HEK293T (cell line): ENCODE measurements at places on chromosomes 4 and X.

DNA sequence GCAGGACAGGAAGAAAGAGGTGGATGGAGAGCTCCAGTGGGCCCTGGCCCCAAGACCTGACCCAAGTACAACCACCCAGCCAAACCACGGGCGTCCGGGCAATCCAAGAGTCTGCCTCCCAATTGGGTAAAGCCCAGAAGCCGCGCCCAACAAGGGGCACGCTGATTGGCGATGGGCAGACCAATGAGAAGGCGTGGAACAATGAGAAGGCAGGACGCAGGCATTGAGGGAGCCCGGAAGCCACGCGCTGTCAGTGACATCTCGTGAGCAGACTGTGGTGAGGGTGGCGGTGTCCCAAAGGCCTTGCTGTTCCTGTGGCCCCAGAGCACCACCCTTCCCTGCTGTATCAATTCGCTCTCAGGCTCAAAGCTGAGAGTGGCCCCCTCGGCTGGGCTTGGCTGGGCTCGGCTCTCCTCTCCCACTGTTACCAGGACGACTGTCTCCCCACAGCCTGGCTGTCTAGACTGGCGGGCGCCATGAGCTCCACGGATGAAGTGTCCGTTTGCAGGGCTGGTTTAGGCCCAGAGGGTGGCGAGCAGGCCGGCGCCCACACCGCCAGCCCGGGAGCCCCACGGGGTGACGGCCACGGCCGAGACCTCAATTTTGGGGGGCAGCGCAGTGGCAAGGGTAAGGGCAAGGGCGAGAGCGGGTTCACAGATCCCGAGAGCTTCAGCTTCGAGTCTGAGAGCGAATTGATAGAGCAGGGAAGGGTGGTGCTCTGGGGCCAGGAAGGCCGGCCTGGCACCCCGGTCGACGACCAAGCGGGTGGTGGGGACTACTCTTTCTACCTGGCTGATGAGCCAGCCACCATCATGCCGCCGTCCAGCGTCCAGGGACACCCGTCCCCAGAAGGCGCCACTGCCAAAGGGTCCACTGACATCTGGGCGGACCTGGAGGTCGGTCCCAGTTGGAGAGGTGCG, at the start of gene LOC101059915:
Gene LOC101059915, plus strand, starts transcription at position 219 of the 920 bp plus-strand sequence.
- no peak for DNase-seq

- DNase-seq, result no peak
These were observed 170.8 kb downstream of the TLL1 start for GRCh38 chr4:166043801-166044200.

- no peak for DNase-seq
These were observed 12.8 kb downstream of the NOP14 start for GRCh38 chr4:2950221-2950989.

GRCh38 chr4:67700116-67700737, 728 bp downstream of the UBA6 start:
- no peak for DNase-seq

DNA sequence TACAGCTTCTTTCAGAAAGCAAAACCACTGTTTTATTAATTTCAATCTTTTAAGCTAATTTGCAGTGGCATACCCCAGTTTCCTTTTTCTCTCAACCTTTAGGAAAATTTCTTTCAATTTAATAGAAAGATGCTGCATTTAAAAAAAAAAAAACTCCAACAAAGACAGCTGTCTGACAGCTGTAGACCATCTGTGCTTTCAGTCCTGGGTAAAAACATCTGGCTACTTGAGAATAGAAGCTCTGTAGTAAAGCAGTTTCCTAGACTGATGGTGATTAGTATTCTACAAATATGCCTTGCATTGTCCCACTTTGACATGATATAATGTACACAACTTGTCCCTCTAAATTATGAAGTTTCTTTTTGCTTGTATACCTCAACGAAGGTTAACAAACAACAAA, 197.8 kb downstream of the EDA start:
- no peak for DNase-seq

GRCh38 chr4:65046192-65047133, 623.8 kb downstream of the EPHA5 start:
- DNase-seq, result no peak

DNA sequence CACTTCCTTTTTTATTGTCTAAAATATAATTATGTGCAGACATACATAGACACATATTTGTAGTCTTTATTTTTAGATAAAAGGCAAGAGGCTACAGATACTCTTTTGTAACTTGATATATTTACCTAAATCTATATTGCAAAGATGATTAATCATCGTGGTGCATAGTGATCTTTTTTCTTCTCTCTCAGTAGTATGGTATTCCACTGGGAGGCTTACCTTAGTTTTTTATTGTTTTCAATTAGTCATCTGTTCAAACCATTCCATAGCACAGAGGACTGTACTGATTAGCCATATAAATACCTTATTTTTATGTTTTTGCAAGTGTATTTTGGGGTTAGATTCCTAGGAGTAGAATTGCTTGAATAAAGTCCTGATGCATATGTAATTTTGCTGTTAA, 619.7 kb downstream of the GRXCR1 start:
- no peak for DNase-seq

DNA sequence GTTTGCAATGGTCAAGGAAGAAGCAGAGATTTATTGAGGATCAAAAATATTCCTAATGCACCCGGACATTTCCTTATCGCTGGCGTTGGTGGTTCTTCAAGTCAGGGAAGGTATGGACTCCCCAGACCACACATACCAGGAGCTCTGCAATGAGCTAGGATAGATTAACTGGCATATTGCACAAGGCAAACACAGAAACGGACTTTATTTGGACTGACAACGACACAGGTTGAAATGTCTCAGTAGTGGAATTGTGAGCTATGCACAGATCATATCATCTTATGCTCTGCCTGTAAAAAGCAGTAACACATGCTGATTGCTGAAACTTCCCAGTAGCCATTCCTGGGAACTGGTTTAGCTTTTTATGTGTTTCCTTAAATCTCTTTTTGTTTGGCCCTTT, 1.7 kb downstream of the TSPAN7 start:
- no peak for DNase-seq
